ENCODE measurements at places on chromosomes 11 and 22. TPM values are rescaled to one million over a fixed set of nuclear protein-coding genes. Genes with fewer than 3 reads are reported as not detected.
A peak's percentile ranks its signal among the peaks of the same experiment; 100 is the strongest.

The TMEM45B gene
- total RNA-seq, result 2.3 TPM

DNA sequence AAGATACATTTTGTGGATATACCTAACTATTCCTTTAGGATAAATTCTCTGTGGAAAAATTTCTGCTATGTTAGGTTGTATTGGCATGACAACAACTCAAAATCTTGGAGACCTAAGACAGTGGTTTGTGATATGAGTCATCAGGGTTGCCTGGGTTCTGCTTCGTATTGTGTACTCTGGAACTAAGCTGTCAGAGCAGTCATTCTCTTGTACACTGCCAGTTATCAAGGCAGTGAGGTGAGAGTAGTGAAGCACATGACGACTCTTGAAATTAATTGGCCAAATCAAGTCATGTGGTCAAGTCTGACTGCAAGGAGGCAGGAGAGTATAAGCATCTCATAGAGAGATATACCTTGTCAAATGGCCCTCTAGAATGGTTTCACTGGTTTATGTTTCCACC lies 104.4 kb downstream of the FANCF start:
- peak; percentile 19 for DNase-seq

GRCh38 chr22:38397189-38398085 lies 57.6 kb downstream of the KCNJ4 start:
- peak; percentile 31 for DNase-seq

DNA sequence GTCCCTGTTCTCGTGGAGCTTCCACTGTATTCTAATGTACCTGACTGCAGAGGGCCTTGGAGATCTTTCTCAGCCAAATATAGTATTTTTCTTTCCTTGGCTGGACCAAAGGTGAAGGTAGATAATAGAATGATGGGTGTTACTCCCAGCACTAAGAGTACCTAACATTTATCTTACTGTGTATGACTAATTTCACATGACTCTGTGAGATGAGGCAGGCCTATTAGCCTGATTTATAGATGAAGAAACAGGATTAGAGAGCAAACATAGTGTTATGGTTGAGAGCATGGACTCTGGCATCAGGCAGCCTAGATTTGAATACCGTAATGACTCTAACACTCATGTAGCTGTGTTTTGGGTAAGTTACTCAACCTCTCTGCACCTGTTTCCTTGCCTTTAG lies 2.7 kb downstream of the ACO2 start:
- DNase-seq, result no peak

The GTSE1 gene
- 27.6 TPM for total RNA-seq

- DNase-seq, result no peak
These were observed 7.7 kb downstream of the ANKRD49 start for GRCh38 chr11:94501522-94501921.

DNA sequence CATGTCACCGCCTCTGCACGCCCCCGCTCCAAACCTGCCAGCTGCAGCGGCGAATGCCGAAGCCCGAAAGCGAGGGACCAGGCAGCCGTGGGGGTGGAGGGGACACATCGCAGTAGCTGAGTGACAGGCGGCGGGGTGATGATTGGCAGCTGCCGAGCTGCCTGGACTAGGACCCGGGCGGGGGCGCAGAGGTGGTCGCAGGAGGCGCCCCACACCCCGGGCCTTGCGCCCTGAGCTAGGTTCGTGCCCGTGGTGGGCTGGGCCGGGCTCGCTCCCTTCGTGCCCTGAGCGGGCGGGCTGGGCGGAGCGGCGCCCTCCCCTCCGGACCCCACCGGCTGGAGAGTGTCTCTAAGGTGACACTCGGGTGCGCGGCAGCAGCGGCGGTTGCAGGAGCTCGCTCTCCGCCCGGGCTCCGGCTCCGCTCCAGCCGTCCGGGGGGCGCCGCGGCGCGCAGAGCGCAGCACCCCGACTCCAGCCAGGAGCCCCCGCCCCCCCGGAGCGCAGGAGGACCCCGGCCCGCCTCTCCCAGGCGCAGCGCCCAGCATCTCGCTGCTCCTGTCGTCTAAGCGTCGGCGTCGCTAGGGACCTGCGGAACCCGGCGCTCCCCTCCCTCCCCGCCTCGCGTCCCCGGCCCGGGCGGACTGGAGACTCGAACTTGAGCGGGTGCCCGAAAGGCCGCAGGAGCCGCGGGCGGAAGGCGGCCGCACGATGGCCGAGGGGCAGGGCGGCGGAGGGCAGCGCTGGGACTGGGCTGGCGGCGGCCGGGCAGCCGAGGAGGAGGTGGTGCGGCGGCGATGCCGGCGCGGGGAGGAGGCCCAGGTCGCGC lies 14.5 kb upstream of the DGKZ start:
- no peak for DNase-seq

DNA sequence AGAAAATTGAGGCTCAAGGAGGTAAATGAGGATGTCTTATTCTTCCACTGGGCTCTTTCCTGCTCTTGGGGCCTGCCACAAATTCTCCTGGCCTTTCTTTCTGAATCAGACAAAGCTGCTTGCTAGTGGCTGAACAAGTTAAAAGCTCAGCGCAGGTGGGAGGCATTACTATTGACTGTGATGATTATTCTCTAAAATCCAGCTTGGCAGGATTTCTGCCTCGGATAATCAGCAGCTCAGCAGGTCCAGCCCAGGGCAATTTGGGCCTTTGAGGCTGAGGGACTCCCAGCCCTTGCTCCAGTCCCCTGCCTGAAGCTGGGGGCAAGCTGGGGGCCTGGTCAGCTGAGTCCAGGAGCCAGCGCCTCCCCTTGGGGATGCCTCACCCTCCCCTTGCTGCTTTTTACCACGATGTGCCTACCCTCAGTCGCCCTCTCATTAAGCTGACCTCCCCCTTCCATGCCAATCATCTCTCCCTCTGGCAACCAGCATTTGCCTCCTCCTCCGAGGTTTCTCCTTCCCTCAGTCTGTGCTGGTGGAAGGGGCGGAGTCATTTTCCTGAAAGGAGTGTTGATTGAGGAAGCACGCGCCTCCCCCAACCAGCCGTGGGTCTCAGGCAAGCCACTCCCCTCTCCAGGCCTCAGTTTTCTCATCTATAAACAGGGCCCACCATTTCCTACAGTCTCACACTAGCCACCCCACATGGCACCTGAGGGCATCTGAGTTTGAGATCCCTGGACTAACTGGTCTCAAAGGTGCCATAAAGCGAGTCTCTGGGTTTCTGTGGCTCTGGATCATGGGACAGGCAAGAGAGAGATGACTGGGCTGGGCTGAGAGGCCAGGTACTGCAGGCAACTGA lies 60.6 kb upstream of the PRDM11 start:
- DNase-seq, result no peak

- no peak for DNase-seq
These were observed 29.5 kb upstream of the SHANK2 start for GRCh38 chr11:71281831-71282230.

- DNase-seq, result no peak
These were observed 646.0 kb downstream of the TBC1D22A start for GRCh38 chr22:47408409-47408808.

DNA sequence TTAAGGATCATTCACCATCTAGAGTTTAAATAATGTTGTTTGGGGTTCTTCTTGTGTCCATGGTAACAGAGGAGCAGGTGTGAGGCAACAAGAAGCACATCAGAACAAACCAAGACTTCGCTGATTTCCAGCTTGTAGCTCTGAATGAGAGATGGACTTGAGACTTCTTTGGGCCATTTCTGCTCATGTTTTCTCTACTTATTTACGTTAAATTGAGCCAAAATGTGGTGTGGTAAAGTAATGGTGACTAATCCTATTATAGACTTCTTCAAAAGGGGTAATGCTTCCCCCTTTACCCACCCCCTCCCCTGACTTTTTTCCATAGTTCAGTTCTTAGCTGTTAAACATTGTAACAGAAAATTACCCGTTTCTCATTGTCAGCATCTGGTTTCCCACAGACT lies 65.2 kb downstream of the CSTPP1 start:
- DNase-seq, result no peak

GRCh38 chr11:11413776-11414175 lies 60.7 kb upstream of the CSNK2A3 start:
- no peak for DNase-seq

- no peak for DNase-seq
These were observed 1.2 kb downstream of the FOLR2 start for GRCh38 chr11:72217841-72218240.

The MYEOV gene
- total RNA-seq, result 101 TPM

DNA sequence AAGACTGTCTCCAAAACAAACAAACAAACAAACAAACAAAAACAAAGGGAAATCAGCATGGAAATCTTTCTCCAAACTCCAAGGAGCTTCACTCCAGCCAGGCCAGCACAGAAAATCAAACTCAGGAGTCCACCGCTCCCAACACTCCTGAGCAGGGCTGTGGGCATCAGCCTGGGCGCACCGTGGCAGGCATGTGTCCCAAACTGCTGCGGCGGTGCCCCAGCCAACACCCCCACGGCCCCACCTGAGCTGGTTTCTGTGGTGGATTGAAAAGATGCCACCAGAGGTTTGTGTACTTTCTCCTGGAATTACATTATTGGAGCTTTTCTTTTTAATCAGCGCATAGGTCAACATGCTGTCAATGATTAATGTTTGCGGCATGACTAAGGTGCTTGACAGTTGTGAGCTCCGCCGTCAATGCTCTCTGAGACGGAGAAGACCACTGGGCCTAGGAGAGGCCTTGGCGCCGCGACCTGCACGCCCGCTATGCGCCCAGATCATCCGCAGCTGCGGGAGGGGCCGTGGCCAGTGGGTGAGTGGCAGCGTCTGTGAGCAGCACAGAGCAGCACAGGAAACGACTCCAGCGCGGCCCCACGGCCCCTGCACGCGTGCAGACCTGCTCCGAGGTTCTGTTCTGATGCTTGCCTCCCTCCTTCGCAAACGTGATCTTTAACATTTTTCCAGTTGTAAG lies 18.1 kb downstream of the DRD4 start:
- peak; percentile 70 for DNase-seq

The OR2AG1 gene
- not detected for total RNA-seq

- no peak for DNase-seq
These were observed 85.6 kb downstream of the CTTN start for GRCh38 chr11:70483917-70484316.

DNA sequence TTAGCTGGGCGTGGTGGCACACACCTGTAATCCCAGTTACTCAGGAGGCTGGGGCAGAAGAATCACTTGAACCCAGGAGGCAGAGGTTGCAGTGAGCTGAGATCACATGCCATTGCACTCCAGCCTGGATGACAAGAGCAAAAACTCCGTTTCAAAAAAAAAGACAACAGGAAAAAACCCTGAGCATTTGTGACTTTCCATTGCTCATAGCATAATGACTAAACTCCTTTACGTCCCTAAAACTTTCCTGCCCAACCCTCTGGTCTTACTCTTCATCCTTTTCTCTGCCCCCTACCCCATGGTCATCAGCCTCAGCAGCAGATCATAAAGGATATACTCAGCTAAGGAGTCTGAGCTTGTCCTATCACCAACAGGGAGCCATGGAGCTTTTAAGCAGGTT lies 6.8 kb upstream of the LDLRAD3 start:
- DNase-seq, result no peak

The MRGPRX4 gene
- total RNA-seq, result not detected

The SLC29A2 gene
- not detected for total RNA-seq

The PKDREJ gene
- not detected for total RNA-seq

The PHLDA2 gene
- 27.2 TPM for total RNA-seq

The TMEM25 gene
- total RNA-seq, result 3.0 TPM

The DCHS1 gene
- total RNA-seq, result not detected

DNA sequence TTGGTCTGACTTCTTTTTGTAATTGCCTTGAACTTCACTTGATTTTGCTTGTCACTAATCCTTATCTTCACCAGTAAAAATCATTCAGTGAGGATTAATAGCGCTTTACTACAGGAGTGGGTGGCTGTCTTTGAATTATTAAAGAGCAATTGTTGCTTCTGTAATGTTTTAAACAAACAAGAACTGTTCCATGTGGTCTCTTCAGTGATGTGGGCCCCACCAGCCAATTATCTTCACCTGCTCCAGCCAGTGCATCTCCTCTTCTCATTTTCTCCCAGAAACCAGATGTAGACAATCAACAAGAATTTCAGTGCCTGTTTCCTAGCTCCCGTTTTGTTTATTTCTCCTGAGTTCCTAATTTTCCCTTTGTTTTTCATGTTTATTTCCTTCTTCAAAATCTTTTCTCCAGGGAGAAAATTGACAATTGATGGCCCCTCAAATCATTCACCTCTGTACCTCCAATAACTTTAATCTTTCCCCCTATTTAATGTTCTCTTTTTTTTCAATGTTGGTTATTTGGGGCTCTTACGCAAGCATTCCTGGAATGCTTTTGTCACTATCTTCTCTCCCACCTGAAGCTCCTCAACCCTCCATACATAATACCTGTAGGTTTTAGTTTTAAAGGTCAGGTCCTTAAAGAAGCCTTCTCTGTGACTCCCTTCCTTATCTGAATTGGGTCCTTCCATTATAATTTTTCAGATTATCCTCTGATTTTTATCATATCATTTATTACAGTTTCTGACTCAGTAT lies 115.1 kb downstream of the ARFGAP2 start:
- DNase-seq, result no peak

DNA sequence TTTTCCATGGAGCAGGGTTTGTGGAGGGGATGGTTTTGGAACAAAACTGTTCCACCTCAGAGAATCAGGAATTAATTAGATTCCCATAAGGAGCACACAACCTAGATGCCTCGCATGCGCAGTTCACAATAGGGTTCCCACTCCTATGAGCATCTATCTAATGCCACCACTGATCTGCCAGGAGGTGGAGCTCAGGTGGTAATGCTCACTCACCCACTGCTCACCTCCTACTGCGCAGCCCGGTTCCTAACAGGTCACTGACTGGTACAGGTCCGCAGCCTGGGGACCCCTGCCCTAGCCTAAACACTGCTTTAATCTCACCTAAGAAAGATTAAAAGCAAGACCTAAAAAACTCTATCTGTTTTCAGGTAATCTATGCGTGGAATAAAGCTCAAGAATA lies 553.0 kb downstream of the JRKL start:
- DNase-seq, result no peak

DNA sequence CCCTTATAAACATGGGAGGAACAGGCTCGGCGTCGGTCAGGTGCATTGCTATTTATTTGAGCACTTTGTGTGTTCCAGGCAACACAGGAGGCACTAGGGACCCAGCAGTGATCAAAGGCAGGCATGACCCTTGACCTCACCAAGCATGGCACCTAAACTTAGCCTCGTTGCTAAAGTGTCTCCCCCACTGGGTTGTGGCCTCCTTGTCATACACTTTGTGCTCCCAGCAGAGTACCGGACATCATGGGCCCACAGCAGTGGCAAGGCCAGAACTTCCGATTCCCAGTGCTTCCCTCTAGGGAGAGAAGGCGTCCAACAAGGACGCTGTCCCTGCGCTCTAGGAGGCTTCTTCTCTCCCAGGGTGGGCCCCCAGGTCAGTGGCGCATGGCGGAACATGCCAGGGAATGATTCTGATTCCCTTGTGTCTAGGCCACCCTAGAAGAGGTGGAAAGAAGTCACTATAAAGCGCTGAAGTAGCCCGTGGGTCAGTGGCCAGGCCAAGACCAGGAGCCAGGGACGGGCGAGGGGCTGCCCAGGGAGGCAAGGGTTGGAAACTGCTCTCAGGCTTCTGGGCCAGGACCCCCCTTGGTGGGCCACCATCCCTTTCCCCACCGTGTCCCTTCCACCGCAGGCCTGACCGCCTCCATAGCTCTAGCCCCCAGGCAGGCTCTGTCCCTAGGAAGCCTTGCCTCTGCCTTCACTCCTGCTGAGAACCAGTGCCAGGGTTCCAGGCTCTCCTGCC lies 19.7 kb downstream of the TOM1 start:
- DNase-seq, result no peak

- no peak for DNase-seq
These were observed 96.1 kb upstream of the BID start for GRCh38 chr22:17870407-17870806.

- DNase-seq, result no peak
These were observed 163.0 kb downstream of the MN1 start for GRCh38 chr22:27638329-27639233.

All from Caki2 (cell line).